ENCODE measurements at places on chromosomes 7 and 10.

GRCh38 chr7:45161842-45162241 is 4.3 kb downstream of the RAMP3 start:
- no peak for DNase-seq

- DNase-seq = no peak
Measured at GRCh38 chr7:82164813-82165212, 278.8 kb downstream of the CACNA2D1 start.

DNA sequence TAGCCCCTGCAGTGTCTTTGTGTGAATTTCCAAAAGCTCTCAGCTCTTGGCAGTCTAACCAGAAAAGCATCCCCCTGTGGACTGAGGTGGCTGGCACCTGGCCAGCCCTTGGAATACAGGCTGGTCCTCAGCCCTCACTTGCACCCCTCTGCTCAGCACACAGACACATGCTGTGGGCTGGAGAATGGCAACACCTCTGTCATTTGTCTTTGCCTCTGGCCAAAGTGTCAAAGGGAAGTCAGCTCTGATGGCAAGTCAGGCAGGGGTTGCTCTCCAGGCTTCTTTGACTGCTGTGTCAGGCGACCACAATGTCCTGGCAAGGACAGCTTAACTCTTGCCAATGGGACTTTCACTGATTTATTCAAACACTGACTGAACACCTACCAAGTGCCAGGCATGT is 724.8 kb downstream of the INHBA start:
- no peak for DNase-seq

- DNase-seq = no peak
Measured at GRCh38 chr7:5198741-5199140, 8.7 kb downstream of the WIPI2 start.

GRCh38 chr10:133043541-133044225 is 44.0 kb upstream of the ADGRA1 start:
- no peak for DNase-seq

DNA sequence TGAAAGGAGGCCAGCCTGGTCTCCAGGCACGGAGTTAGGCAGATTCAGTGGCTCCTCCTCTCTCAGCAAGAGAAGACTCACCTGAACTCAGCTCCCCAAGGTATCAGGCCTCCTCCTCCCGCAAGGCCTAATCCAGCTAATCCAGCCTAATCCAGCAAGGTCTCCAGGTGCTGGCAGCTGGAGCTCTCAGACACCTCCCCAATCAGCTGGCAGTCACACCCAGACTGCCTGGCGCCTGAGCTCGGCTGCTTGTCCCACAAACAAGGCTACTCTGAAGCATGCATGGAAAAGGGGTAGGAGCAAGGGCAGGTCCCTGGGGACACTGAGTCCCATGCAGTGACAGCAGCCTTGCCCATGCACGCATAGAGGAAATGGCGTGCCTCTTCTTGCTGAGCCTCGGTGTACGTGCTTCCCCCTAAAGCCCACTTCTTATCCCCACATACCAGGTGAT is 3.3 kb upstream of the OPN4 start:
- DNase-seq = no peak

DNA sequence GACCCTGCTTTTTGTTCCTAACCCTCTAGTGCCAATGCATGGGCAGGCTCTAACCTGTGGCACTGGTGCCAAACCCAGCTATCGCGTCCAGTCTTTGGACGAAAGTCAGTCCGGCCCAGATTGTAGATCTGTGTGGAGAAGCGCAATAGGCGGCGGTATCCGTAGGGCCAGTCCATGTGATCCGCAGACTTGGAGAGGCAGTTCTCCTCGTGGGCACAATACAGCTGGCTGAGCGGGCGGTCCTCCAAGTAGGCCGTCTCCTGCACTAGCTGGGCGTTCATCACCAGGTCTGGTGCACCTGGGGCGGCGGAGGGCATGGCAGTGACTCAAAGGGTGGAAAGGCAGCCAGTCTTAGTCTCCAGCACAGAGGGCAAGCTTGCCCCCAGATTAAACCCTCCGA is 14.5 kb downstream of the LOXL4 start:
- DNase-seq = no peak

- DNase-seq = no peak
Measured at GRCh38 chr7:130160455-130160854, 44.8 kb downstream of the TMEM209 start.

- no peak for DNase-seq
Measured at GRCh38 chr10:74855439-74855838, 29.0 kb downstream of the KAT6B start.

- no peak for DNase-seq
Measured at GRCh38 chr7:25832456-25832855, 319.5 kb upstream of the NFE2L3 start.

DNA sequence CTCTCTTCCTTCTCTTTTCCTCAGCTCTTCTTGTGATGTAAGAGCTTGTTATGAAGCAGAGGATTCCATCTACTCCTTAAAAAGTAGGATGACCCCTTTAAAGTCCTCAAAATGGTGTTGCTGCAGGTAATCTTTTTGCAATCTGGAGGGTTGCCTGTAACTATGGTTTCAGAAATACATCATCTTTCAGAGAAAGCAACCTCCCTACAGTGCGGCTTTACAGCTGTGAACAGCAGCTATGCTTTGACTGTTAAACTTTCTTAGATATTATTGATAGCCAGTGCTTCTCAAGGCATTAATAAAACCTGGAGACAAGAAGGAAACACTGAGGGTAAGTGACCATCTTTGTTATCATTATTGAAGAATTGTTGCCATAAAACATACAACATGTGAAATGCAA is 86.6 kb upstream of the MDFIC start:
- DNase-seq = no peak

- no peak for DNase-seq
Measured at GRCh38 chr10:90865401-90865800, 6.4 kb upstream of the RPP30 start.

- DNase-seq = no peak
Measured at GRCh38 chr7:116521046-116521664, 3.7 kb upstream of the CAV1 start.

- no peak for DNase-seq
Measured at GRCh38 chr10:72679838-72680241, 12.1 kb upstream of the MCU start.

DNA sequence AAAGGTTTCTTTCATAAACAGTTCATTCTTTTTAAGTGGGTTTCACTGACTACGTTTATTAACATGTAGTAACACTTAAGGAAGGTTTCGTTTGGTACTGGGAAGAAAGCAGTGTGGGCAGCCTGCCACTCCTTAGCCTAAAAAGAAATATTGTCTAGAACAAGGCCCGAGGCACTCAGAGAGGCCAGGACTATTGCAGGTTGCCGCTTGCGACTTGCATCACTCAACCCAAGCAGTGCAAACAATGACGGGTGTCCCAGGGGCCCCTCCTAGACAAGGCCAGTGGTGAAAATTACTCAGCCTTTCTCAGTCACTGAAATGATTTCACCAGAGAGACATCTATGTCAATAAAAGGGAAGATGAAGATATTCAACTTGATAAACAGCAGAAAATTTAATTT is 243.9 kb downstream of the SNX13 start:
- DNase-seq = no peak

- DNase-seq = no peak
Measured at GRCh38 chr10:59713196-59713821, 3.7 kb upstream of the SLC16A9 start.

DNA sequence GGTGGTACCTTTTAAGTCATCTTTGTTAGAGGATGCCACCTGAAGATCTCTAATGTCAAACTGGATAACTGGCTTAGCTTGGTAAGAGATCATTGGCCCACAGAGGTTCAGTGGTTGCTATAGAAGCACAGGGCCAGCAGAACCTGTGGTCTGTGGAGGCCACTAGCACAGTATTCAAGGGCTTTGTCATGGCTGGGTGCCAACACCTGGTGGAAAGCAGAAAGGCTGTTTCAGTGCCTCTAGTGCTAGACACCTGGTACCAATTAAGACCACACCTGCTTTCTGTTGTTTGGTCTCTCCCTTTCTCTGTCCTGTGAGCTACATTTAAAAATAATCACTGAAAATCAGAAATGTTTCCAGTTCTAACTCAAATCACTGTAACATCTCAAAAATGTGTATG is 10.0 kb upstream of the PCGF5 start:
- DNase-seq = no peak

DNA sequence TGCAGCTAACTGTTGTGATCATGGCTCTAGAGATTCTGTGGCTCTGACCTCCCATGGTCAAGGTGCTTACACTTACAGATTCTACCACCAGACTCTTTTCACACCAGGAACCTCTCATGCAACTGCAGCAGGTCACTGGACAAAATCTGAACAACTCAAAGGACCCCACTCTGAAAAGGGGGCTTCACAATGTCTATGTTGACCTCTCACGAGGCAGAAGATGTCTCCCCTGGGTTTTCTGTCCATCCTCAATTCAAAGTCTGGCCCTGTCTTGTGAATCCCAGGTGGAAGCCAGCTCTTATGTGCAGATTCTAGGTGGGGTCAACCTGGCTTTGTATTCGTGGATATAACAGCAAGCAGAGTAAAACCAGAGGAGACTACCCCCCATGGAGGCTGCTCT is 118.6 kb upstream of the ZNF479 start:
- no peak for DNase-seq

GRCh38 chr7:94049615-94050014 is 45.5 kb upstream of the BET1 start:
- DNase-seq = no peak

DNA sequence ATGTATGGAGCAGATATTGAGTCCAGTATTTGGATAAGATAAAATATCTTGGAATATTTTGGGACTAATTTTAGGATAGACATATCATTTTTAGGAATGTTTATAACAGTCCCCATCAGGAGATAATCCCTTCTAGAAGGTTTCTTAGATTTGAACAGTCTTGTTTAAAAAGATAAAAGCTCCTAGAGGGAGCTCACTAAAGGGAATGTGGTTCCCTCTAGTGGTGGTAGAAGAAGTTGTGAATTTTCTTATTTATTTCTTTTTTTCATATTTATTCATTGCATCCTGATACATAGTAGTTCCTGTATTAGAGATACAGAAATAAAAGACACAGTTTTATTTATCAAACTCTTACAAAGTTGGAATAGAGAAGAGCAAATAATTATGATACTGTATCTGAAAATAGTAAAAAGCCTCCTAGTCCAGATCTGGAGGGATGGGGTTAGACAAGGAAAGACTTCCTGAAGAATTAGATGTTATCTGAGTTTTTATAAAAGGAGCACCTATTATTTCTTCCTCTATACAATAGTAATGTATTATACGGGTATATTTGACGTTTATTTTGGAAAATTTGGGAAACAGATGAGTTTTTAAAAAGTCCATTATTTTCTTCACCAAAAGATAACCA is 24.5 kb upstream of the KLF14 start:
- no peak for DNase-seq

DNA sequence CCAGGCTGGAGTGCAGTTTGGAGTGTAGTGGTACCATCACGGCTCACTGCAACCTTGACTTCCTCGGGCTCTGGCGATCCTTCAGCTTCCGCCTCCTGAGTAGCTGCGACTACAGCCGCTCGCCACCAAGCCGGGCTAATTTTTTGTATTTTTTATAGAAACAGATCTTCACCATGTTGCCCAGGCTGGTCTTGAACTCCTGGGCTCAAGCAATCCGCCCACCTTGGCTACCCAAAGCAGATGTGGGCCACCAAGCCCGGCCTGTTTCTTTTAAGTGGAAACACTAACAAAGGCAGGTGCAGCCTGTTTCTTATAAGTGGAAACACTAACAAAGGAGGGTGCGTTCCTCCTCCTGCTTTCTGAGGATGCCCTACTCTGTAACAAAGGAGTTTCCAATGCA is 18.2 kb downstream of the PRF1 start:
- no peak for DNase-seq

DNA sequence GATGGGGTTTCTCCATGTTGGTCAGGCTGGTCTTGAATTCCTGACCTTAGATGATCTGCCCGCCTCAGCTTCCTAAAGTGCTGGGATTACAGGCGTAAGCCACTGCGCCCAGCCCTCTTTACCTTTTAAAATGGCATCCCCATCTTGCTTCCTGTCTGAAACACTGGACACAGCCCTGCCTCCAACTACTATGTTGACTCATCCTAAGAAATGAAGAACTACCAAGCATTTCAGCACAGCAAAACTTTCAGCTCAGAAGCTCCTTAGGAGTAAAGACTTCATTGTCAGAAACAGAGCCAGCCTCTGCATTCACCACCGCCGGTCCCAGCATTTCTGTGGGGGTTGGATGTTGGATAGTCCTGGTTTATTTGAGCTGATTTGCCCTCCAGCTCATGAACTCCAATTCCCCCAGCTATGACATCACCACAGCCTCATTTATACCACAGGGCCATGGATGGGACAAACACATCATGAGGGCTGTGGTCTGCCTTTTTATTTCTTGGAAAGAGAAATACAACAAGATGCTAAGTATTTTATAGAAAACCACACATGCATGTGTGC is 123.5 kb downstream of the ADCY1 start:
- no peak for DNase-seq

- DNase-seq = no peak
Measured at GRCh38 chr10:33566426-33566825, 232.0 kb upstream of the NRP1 start.

- no peak for DNase-seq
Measured at GRCh38 chr7:139741239-139741638, 36.6 kb downstream of the HIPK2 start.

GRCh38 chr7:37670436-37670835 is 13.1 kb upstream of the GPR141 start:
- DNase-seq = no peak

GRCh38 chr10:42880255-42880620 is 97.6 kb downstream of the BMS1 start:
- no peak for DNase-seq

GRCh38 chr10:60870416-60870728 is 73.6 kb downstream of the RHOBTB1 start:
- DNase-seq = no peak

- no peak for DNase-seq
Measured at GRCh38 chr7:88069093-88069492, 135.0 kb downstream of the ADAM22 start.

- DNase-seq = no peak
Measured at GRCh38 chr7:133739817-133740216, 387.3 kb upstream of the LRGUK start.

GRCh38 chr10:55852900-55853299 is 508.2 kb downstream of the ZWINT start:
- no peak for DNase-seq

DNA sequence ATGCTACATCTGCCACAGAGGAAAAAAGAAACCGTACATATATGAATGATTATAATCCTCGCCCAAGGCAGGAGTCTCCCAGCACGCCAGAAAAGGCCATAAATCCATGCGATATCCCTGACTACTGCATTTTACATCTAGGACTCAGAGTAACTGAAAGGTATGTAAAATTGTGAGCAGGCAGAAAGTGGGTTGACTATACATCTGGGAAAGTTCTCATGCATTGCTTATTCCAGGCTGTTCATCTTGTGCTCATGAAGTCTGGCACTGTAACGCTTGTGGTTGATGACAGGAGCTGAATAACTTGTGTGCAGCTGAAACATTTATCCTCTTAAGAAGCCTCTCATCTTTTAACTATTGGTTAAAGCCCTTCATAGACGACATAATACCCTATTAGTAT is 193.4 kb upstream of the STEAP4 start:
- no peak for DNase-seq

DNA sequence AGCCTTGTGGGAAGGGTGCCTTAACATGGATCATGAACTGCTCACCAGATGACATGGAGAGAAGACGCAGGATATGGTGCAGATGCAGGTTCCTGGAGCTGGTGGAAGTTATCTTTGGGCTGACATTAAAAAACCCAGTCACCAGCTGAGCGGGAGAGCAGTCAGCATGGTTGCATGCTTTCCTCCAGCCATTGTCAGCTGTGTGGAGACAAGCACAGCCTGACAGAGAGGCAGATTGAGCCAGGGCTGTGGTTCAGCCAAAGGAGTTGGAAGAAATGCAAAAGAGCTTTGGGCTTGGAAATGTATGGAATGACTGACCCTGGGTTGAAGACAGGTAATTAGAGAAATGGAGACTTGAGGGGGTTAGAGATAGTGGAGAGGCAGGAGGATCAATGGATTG is 79.7 kb downstream of the CPVL start:
- DNase-seq = no peak
